Hematopoietic multipotent progenitor cell treated with erythropoietin and hydrocortisone succinate and interleukin-3 and kit ligand, for 17 days (in vitro differentiated cells): ENCODE measurements at places on chromosomes 16 and 17.
A peak's percentile ranks its signal among the peaks of the same experiment; 100 is the strongest.

- no peak for DNase-seq
Observed at GRCh38 chr17:52134641-52135040, 23.9 kb downstream of the CA10 start.

- peak; percentile 77 for DNase-seq
Observed at GRCh38 chr17:81918832-81919545, 1.0 kb upstream of the SIRT7 start.

DNA sequence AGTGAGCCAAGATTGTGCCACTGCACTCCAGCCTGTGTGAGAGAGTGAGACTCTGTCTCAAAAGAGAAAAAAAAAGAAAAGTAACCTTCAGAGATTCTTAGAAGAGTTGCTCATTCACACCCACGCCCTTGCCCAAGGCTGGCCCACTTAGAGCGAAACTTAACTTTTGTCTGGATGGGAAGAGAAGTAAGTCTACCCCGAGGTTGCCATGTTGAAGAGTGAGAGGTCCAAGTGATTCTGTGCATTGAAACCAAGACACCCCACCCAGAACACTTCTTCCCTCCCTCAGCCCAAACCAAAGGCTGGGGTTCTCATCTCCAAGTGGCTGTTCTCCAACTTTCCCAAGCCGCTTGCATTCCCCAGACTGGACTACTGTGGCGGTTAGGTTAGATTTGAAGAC, 2.4 kb upstream of the CISD3 start:
- no peak for DNase-seq

DNA sequence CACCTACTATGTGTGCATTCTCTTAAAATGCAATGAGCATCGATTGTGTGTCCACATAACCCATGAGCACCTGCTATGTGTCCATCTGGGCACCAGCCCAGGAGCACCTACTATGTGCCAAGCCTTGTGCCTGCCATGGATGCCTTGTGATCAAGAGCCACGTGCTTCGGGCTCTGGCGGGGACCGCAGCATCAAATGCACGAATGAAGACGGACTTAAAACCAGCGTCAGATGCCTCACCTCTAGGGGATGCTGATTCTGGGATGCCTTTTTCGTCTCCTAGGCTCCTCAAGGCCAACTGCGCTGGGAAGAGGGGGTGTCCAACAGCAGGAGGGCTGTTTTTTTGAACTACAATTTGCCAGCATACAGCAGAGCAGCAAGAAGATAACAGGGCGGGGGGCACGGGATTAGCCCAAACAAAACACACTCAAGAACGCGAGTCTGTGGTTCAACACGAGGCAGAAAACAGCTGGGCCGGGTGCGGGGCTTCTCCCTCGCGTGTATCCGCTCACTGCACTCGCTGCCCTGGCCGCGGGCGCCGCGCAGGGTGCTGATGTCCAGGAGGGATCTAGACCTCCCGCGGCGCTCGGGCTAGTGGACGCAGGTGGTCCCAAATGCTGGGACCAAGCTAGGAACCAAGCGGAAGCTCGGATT, 1.2 kb upstream of the GLIS2 start:
- no peak for DNase-seq

- DNase-seq, result peak; percentile 17
Observed at GRCh38 chr17:29252101-29252791, 5.6 kb downstream of the CRYBA1 start.

DNA sequence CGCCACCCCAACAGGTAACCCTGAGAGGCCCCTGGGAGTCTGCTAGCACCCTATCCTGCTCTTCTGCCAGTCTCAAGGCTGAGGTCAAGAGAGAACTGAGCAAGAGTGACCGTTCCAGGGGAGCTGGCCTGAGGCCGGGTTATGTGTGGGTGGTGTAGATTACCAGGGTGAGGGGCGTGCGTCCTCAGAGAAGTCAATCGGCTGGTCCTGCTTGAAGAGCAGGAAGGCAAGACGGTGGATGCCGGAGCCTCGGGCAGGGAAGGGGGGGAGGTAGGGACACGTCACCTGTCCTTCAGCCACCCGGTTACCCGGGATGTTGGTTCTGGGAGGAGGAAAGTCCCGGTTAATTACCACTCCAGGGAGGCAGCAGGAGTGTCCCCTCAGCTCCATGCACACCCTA, 2.6 kb upstream of the TRIM65 start:
- no peak for DNase-seq

- no peak for DNase-seq
Observed at GRCh38 chr17:82782657-82783207, 30.9 kb downstream of the TBCD start.

GRCh38 chr16:66353055-66353454, 13.4 kb upstream of the CDH5 start:
- DNase-seq, result no peak

- no peak for DNase-seq
Observed at GRCh38 chr16:57540906-57541753, 1.3 kb upstream of the ADGRG5 start.

DNA sequence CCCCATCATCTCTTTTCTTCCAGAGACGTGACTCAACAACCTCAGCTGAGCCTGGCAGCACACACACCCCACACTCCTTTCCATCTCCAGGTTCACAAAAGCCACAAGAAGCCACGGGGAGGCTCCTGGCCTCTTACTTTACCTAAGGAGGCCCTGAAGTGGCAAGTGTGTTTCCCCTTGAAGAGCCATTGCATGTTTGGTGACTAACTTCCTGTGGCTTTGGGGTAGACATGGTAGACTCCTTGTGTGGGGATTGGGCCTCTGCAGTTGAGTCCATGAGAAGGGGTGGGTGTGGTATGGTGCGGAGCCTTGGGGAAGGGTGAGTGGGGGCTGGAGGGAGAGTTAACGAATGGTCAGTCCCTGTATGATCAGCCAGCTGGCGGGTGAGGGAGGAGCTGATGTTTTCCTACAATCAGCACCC, 24.2 kb downstream of the SAP30BP start:
- DNase-seq, result no peak

GRCh38 chr16:87264634-87265033, 52.6 kb downstream of the C16orf95 start:
- DNase-seq, result no peak

GRCh38 chr16:24010440-24011089, 174.8 kb downstream of the PRKCB start:
- DNase-seq, result peak; percentile 69

DNA sequence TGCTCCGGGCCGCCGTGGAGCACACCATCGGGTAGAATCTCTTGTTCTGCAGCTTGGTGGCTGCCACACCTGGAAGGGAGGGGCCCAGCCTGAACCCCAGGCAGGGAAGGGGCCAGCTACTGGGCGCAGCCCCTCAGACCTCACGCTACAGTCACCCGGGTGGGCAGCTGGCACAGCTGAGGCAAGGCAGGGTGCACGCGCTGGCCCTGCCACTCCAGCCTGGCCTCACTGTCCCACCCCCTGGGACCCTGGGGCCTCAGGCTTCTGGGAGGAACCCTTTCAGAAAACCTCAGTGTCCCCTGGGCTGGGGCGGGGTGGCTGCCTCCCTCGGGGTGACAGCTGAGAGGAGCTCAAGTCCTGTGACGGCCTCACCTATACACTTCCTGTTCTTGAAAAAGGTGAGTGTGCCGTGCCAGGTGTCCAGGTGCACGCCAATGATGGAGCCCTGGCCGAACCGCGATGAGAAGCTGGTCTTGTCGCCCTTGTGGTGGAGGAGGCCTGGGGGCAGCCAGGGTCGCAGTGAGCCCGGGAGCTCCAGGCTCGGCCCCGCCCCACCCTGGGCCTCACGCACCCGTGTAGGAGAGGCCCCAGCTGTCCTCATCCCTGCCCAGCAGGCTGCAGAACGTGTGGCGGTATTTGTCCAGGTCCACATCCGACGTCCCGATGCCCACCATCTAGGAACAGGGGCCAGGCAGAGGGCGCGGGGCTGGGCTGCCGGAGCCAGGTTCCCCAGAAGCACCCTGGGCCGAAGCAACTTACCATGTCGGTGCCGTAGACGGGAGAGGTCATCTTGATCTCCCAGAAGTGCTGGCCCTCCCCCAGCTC, 4.7 kb upstream of the MRPS34 start:
- DNase-seq, result no peak

DNA sequence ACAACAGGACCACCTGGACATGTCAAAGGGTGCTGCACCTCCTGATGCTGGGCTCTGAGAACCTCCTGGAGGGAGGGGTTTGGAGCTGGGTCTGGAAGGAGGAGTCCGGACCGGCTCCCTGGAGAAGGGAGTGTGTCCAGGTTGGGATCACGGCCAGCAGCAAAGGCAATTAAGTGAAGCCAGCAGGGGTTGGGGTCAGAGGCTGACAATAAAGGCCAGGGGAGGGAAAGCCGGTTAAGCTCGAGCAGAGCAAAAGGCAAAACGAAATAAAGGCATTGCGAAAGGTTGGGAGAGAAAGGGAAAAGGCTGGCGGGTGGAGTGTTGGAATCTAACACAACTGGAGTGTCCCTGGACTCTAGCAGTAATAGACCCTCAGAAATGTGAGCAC, 992 bp upstream of the CACNG4 start:
- no peak for DNase-seq

DNA sequence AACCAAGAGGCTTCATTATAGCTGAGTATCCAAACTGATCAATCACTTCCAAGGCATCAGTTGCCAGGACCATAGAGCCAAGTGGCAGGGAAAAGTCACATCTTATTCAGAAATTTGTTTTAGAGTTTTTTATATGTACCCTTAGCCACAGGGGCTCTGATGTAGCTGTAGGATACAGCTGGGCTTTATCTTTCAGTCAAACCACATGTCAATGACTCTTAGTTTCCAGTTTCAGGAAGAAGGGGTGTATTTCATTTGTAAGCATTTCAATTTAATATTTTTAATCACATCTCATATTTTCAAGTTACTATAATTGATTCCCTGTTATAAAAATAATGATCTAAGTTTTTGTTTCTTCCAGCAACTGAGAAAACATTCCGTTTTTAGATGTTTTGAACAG, 2.9 kb upstream of the FLCN start:
- peak; percentile 32 for DNase-seq

DNA sequence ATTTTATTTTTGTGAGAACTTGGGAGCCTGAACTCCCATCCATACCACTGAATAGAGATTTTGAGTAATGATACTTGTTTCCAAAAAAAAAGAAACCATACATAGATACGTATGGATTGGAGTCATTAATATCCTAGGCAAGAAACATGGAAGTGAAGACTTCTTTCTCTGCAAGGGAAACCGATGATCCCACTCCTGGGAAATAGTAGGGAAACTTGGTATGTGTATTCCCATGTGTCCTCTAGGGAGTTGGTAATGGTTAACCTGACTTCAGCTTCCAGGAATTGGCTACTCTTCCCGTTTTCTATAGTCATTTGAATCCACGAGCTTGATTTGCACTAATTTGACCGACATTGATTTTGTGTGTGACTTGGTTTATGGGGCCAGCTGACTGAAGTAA, 5.4 kb downstream of the FUS start:
- no peak for DNase-seq

DNA sequence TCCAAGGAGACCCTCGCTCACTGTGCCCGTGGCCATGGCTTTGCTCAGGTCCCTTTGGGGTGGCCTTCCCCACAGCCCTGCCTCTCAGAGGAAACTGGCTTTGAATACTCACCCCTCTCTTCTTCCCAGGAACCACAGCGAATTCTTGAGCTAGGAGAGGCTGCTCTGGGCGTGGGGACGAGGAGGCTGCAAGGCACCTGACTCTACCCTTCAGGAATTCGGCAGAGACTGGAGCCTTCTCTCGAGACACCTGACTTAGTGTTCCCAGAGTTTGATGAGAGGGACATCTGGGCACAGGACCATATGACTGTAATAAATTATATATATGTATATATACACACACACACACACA, 6.2 kb downstream of the LLGL2 start:
- no peak for DNase-seq

- DNase-seq, result no peak
Observed at GRCh38 chr16:11299865-11300559, 18.9 kb upstream of the PRM1 start.

- no peak for DNase-seq
Observed at GRCh38 chr16:88744577-88745521, 38.5 kb downstream of the CTU2 start.

- DNase-seq, result no peak
Observed at GRCh38 chr16:2455081-2455845, 4.6 kb upstream of the TEDC2 start.

DNA sequence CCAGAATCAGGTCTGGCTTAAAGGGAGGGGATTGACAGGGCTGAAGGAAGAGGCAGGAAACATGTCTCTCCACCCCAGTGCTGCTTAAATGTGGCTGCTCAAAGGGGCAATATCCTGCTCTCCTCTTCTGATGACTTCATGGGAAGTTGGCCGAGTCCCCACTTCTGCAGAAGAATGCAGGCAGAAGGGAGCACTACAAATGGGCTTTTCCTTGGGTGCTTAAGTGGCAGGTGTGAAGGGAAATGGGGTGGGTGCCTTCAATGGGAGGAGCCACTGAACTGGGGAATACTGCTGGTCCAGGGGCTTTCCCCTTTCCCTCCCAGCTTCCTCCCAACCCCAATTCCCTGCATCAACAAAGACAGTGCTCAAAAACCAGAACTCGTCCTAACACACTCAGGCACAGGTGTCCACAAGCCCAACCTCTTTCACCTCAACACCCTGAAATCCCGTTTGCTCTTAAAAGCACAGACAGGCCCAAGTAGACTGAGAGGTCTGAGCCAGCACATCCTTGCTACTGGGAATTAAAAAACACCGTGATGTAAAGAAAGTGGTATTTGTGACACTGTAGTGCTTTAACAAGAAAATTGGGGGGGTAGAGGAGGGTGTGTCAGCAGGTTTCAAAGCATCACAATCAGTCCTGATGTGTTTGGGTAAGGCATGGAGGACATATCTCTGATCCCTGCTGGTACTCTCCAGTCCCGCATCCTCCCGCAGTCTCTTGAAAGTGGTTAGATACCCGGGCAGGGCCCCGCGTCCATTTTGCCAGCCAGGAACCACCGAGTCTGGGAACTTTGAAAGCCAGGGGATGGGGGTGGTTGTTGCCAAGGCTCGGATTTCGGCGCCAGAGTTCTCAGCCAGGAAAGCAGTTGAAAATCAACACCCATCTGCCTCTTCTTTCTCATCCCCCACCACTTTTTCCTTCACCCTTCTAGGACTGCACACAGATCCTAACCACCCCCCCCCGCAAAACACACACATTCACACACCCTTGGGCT, 1.6 kb downstream of the CA10 start:
- no peak for DNase-seq

DNA sequence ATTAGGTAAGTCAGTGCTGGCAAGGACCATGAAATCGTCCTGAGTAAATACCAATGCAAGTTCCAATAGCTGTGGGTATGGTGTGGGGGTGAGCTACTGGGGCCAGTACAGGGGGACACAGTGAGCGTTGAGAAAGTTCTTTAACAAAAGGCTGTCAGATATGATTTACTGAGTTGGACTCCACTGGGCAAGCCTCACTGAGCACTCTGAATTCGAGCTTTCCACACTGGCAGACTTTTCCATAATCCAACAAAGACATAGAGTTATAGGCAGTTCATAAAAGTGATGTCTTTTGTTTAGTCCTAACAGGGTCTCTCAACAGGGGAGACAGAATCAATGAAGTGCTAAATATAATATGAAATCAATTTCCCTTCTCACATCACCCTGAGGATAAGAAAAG, 489.0 kb downstream of the KCNJ2 start:
- DNase-seq, result no peak

GRCh38 chr17:78458736-78459335, 80.4 kb downstream of the PGS1 start:
- DNase-seq, result no peak

DNA sequence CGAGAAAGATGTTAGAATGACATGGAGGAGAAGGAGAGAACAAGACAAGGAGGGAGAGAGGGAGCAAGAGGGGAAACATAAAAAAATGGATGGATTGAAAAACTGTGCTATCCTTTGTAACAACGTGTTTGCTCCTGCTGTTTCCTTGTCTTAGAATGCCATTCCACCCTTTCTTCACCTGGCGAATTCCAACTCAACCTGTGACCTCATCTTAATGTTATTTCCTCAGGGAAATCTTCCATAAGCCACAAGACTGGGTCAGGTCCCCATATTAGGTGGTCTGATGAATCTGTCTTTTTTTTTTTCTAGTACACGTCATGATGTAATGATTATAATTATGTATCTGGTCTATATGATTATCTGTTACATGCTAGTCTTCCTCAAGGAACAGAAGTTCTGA, 195.0 kb upstream of the MAF start:
- no peak for DNase-seq
